ENCODE measurements at places on chromosomes 6 and 20.

DNA sequence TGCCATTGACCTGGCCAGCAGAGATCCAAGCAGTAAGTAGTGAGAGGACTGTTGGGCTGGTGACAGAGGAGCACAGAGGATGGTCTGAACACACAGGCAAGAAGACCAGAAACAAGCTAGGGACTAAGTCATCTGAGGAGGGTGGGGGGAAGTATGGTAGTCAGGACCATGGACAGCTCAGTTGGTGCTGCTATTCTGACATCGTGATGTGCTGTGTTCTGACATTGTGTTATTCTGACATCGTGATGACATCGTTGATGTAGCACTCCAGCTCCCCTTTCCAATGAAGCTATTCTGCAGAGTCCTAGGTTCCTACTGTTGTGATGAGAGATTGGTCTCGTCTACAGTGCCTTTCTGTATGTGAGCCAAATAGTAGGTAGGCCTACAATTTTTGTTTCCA is 28.7 kb downstream of the CFAP206 start:
- DNase-seq, result peak; percentile 25

DNA sequence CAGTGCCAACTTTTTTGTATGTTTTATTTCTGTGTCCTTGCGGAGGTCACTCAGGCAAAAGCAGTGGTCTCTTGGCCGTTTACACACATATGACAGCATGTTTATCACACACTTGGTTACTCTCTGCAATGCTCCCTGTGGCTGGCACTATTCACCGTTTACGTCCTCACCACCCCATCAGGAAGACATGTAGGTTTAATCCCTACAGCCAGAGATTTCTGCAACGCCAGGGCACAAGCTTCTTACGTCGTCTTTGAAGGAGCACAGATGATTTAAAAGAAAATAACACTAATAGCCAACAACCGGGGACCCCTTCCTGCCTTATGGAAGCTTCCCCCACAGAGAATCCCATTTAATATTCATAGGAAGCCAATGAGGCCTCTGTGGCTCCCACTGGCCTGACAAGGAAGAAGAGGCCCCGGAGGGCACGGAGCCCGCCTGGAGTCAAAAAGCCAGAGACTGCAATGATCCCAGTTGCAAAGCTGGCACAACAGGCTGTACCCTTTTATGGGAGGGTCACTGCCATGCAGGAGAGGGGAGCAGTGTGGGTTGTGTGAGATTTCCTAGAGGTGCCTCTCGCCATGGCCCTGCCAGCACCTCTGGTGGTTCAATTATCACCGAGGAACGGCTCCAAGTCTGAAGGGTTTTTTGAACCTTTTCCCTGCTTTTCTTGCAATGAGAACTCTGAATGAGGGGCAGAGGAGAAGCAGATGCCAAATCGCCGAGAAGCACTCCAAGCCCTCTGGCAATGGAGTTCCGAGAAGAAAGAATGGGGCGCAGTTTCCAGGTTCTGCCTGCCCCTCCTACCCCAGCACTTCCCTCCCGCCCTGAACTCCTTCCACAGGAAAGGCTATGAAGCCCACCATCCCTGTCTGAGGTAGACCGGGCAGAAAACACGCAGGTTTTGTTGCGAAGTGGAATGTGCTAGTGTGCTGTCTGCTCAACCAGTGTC is 96.2 kb downstream of the THBS2 start:
- DNase-seq, result no peak

- DNase-seq, result peak; percentile 15
Observed at GRCh38 chr6:125906158-125906998, 50.2 kb upstream of the HINT3 start.

- DNase-seq, result no peak
Observed at GRCh38 chr6:35795453-35796071, 1.6 kb downstream of the CLPS start.

DNA sequence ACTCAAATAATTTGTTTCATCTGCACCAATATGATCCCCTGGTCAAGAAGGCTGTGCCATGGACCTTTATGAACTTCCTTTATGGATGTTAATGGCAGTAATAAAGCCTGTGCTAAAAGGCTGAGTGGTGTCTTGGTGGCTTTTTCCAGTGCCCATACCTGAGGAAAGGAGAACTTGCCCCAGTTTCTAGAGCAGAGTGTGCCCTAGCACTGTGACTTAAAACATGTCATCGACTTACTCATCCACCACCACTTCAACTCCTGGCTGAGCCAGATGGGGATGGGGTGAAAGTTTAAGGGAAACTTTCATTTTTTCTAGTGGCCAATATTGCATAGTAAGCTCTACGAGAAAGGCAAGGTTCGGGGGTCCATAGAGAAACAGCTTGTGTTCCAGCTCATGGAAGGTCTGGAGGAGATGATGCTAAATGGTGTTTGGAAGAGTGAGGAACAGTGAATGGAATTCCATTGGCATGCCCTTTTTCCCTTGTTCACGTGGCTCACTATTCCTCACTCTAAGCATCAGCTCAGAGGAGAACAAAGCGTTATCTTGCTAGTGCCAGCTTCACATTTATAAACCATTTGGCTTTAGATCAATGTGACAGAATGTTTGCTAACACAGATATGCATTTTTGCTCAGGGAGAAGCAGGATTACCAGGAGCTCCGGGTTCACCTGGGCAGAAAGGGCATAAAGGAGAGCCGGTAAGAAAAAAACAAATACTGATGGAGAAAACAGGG is 71.2 kb downstream of the COL19A1 start:
- no peak for DNase-seq

- DNase-seq, result no peak
Observed at GRCh38 chr20:63361519-63362435, 628 bp upstream of the CHRNA4 start.

DNA sequence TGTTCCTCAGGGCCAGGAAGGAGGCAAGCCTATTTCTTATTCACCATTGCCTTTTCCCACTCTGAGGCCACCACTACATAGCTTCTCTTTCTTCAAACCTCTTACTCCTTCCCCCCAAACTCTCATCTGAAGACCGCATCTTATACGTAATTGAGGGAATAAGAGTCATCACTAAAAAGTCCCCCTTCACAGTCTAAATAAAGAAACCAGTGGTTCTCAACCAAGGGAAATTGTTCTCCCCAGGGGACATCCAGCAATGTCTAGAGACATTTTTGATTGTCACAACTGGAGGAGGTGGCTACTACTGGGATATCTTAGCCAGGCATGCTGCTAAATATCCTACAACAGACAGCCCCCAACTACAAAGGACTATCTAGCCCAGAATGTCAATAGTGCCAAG is 327.6 kb upstream of the CNR1 start:
- DNase-seq, result no peak

GRCh38 chr6:46502486-46503119 is 11.4 kb upstream of the RCAN2 start:
- no peak for DNase-seq

GRCh38 chr6:79813143-79813850 is 134.1 kb downstream of the ELOVL4 start:
- no peak for DNase-seq

GRCh38 chr6:45026003-45026516 is 302.1 kb upstream of the RUNX2 start:
- DNase-seq, result no peak

GRCh38 chr6:113449051-113449450 is 408.1 kb upstream of the MARCKS start:
- DNase-seq, result no peak

GRCh38 chr6:55524441-55524840 is 54.6 kb downstream of the HMGCLL1 start:
- DNase-seq, result no peak

- DNase-seq, result no peak
Observed at GRCh38 chr6:170553534-170554012, 466 bp upstream of the PSMB1 start.

- DNase-seq, result peak; percentile 9
Observed at GRCh38 chr6:31270788-31271640, 878 bp downstream of the HLA-C start.

GRCh38 chr6:108831104-108831503 is 17.1 kb upstream of the ARMC2 start:
- no peak for DNase-seq

GRCh38 chr20:50019466-50020256 is 36.9 kb downstream of the SNAI1 start:
- no peak for DNase-seq

DNA sequence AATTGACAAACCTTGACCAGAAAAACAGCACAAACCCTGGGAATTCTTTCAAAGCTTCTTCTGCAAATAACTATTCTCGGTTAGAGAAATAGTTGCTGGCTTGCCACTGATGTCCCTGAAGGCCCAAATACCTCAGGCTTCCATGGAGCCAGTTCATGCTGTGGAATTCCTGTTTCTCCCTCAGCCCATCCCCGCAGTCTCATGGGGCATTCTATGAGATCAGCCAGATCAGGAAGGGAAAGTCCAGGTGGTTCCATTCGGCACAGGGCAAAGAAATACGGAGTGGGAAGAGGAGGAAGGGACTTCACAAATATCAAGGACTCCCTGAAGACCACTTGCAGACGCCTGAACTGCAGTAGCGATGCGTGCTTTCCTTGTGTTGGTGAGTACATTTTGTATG is 63.3 kb downstream of the MYLK4 start:
- no peak for DNase-seq

DNA sequence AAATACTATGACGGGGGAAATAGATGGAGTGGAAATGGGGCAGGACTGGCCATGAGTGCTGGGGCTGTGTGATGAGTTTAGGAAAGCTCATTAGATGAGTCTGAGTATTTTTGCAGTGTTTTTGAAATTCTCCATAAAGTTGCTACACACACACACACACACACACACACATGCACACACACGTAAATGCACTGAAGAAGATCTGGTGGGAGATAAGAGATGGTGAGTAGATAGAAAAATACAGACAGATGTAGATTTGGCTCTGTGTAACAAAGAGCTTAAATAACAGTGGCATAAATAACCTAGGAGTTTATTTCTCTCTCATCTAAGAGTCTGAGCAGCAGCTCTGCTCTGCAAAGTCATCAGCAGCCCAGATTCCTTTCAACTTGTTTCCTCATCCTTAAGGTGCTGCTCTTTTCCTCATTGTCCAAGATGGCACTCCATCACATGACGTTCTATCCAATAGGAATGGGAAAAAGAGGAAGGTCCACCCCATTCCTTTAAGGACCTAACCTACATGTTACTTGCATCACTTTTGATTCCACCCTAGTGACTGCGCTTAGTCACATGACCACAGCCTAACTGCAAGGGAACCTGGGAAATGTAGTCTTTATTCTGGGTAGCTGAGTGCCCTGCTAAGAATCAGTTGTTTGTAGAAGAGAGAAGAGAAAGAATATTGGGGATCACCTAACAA is 76.4 kb downstream of the EYA2 start:
- peak; percentile 44 for DNase-seq

DNA sequence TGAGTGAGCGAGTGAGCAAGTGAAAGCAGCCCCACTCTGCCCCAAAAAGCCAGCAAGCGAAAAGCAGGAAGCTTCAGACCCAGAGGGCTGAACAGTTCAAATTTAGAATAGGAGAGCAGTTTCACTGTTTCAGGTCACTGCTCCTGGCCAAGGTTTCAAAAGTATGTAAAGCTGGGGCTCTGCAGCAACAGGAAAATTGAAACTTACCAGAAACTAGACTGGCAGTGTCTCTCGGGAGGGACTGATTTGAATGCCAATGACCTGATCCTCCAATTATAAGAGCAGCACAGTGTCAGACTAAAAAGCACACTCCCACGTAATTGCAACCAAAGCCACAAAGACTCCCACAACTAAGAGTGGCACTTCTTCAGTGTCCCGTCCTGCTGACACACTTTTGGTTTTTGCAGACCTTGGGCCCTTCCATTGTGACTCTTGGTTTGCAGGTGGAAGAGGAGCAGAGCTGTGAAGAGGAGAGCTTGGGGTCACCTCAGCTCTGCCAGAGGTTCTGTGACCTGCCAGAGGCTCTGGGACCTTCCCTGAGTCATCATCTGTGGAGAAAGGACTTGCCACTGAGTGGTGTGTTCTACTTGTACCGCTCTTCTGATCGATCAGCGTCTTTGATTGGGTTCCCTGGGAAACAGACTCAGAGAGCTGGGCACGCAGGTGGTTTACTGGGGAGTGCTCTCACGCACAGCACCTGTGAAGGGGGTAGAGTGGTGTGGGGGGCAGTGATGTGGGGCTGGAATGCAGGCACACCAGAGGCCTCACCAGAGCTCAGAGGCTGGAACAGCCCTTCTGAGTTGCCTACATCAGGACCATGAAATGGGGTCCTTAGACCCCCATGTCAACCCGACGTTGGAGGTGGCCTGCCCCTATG is 52.7 kb upstream of the PTGIS start:
- no peak for DNase-seq

DNA sequence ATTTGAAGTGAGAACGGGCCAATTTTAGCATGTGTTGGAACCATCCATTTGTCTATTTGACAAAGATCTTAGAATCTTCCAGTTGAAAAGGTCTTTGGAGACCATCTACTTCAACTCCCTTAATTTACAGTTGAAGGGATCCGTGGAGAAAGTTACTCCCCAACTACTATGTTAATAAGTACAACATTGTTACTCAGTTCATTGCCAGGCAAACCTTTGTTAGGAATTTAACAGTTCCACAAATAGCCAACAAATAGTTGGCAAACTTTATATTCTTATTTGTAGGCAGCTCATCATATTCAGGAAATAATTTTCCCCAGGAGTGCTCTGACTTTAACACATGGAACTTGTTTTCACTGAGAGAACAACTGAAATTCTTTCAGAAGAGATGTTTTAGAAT is 81.0 kb upstream of the FLRT3 start:
- no peak for DNase-seq

DNA sequence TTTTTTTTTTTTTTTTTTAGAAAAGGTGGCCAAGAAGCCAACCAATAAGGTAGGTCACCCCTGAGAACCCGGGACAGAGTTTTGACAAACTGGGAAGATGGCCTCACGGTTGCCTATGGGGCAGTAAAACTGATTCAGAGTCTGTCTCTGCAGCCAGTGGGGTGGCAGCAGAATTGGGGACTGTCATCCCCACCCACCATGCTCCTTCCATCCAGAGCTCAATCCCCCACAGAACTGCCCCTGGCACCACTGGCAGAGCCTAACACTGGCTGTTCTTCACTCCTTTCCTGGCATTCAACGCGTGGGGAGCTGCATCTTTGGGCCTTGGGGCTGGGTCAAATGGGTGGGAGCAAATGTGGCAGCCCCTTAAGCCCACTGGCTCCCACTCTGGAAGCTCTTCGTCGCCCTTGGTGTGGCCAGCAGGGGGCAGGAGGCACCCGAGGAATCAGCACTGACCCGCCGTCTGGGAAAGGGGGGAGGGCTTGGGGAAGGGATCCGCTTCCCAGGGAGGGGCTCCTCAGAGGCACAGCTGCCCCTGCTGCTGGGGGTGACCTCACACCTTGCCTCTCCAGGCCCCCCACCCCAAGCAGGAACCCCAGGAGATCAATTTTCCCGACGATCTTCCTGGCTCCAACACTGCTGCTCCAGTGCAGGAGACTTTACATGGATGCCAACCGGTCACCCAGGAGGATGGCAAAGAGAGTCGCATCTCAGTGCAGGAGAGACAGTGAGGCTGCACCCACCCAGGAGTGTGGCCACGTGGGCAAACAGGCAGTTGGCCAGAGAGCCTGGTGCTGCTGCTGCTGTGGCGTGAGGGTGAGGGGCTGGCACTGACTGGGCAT is 10.4 kb downstream of the CD40 start:
- DNase-seq, result peak; percentile 47

DNA sequence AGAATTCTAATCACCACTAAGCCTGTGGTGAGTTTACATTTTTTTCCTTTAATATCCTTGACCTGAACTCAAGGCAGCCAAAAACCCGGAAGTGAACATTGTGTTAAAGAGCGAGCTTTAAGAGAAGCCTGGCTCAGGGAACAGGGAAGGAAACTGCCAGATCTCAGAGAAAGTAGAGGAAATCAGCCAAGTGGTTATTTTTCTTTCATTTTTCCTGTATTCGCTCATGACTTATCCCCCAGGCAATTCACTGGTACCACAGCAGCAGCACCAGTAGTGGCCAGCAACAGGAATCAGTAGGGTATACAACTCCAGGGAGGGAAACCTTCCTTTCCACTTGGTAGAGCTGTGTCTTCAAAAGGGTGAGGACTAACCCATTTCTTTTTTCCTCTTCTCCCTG is 89.6 kb upstream of the HMGCLL1 start:
- DNase-seq, result no peak
